Hindlimb muscle (tissue), 1 donor: ENCODE measurements at places on chromosomes 6 and 20. TPM values are rescaled to one million over a fixed set of nuclear protein-coding genes. Genes with fewer than 3 reads are reported as not detected.

Gene HLA-DQA1
- polyA plus RNA-seq = 9.5 TPM

Gene GABRR1
- 1.1 TPM for polyA plus RNA-seq

Gene PDYN
- not detected for polyA plus RNA-seq

- no peak for DNase-seq
Measured at GRCh38 chr6:129100164-129100563, 217.2 kb downstream of the LAMA2 start.

DNA sequence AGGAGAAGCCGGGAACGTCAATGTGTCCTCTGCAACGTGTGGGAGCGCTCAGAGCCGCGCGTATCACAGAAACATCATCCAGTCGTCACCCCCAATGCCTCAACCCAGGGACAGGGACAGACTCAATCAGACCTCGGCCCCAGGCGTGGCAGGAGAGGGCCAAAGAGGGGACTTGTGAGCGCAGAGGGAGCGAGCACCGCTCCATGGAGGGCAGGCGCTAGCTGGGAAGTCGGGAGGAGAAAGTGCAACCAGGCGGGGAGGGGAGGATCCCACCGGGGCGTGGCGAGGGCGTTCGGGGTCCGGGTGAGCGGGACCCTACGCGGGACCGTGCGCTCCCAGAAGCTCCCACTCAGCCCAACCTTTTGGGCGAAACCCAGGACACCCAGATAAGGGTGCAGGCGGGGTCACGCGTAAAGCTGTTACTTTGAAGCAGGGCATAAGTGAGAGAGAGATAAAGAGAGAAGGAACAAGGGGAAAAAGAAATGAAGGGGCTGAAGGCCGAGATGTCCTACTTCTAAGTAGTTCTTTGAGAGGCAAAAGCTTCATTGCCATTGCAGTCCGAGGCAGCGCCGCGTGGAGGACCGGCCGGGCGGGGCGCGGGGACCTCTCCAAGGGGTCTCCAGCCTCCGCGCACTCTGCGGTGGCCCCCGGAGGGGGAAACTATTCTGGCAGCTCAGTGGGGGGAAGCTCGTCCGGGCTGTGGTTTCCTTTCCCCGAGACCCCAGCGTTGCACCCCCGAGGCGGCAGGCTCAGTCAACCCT is 862 bp upstream of the SOBP start:
- DNase-seq = peak; percentile 71

DNA sequence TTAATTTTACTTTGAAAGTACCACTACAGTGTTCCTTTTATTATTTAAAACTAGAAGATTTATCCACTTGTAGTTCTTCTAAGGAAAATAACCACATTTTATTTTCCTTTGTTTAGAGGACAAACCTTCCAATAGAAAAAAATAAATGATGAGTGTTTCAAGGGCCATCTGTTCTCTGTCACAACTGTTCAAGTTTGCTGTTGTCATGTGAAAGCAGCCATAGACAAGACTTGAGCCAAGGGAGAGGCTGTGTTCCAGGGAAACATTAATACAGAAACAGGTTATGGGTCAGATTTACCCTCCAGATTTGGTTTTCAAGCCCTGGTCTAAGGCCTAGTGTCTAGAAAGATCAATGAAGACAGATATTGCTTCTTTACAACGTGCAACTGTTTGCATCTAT is 463.6 kb downstream of the C6orf118 start:
- DNase-seq = no peak
